ENCODE measurements at places on chromosomes 16 and 17.

GRCh38 chr17:51803161-51803560 is 355.4 kb downstream of the CA10 start:
- no peak for DNase-seq

GRCh38 chr16:53131363-53132071 is 76.7 kb downstream of the CHD9 start:
- peak; percentile 29 for DNase-seq

- DNase-seq, result no peak
Measured at GRCh38 chr17:8326511-8327302, 12.9 kb upstream of the ODF4 start.

DNA sequence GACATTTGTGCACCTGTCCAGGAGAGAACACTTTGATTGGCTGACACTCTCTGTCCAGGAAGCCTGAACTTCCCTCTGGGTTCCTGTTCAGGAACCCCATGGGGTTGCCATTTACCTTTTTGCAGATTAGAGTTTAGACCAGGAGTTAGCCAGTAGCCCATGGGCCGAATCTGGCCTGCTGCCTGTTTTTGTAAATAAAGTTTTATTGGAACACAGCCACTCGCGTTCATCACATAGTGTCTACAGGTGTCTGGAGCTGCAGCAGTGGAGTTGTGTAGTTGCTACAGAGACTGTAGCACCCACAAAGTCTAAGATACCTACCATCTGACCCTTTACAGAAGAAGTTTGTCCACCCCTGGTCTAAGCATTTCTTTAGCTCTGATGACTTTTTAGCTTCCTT is 70.9 kb downstream of the ABCC1 start:
- no peak for DNase-seq

- DNase-seq, result no peak
Measured at GRCh38 chr16:9060225-9060624, 31.2 kb upstream of the HAPSTR1 start.

- no peak for DNase-seq
Measured at GRCh38 chr16:66440970-66441369, 13.9 kb downstream of the BEAN1 start.

DNA sequence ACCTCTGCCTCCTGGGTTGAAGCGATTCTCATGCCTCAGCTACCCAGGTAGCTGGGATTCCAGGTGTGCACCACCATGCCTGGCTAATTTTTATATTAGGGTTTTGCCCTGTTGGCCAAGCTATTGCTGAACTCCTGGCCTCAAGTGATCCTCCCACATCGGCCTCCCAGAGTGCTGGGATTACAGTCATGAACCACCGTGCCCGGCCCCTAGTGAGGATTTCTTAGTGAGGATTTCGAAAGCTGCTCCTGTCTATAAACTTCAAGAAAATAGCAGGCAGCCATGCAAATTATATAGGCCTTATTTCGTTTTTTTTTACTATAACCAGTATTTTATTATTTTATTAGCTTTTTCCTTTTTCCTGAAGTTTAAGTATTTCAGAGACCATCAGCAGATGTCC is 41.6 kb downstream of the EPN2 start:
- no peak for DNase-seq

GRCh38 chr17:57356153-57356718 is 99.9 kb downstream of the MSI2 start:
- no peak for DNase-seq

DNA sequence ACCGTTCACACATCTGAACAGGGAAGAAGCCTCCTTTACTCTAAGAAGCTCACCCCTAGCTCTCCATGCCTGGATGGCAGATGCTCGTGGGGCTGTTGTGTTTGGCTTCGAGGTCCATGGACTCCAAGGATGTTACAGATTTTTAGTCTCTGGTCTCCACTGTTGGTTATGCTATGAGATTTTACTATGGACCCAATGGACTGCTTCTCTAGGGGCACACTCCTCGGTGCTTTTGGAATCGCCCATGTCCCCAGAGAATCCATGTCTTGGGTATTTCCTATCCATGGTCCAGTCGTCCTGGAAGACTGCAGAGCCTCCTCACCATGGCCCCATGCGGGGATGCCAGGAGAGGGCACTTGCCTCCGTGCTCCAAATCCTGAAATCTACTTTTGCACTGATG is 83.4 kb downstream of the KCNJ12 start:
- no peak for DNase-seq

GRCh38 chr17:2749784-2750181 is 331 bp upstream of the CCDC92B start:
- peak; percentile 28 for DNase-seq

DNA sequence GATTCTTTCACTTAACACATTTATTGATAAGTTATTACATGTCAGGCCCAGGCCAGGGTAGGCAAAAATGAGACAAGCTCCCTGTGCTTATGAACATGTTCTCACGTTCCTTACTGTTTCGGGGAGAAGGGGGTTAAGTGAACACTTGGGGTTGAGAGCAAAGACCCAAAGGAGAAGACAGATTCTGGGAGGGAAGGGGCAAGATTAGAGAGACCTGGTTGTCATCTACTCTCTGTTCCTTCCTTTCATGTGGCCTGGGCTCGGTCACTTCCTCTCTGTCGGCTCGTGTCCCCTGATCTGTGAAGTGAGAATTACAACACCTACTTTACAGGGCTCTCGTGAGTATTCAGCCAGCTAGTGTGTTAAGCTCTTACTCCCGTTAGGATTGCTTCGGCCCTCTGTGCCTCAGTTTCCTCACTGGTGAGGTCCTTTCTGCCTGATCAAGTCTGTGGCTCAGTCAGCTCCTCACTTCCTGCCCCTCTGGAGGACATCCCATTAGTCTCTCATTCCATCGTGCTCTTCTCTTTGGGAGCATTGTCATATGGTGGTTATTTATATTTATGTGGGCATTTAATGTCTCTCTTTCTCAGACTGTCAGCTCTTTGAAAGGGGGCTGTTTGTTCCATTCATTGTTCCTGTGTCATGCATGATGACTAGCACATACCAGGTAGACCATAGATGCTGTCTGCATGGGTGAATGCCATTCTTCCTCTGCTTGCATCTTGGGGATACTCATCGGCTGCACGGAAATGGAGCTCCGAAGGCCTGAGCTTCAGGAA is 38.9 kb downstream of the PLCG2 start:
- DNase-seq, result no peak

DNA sequence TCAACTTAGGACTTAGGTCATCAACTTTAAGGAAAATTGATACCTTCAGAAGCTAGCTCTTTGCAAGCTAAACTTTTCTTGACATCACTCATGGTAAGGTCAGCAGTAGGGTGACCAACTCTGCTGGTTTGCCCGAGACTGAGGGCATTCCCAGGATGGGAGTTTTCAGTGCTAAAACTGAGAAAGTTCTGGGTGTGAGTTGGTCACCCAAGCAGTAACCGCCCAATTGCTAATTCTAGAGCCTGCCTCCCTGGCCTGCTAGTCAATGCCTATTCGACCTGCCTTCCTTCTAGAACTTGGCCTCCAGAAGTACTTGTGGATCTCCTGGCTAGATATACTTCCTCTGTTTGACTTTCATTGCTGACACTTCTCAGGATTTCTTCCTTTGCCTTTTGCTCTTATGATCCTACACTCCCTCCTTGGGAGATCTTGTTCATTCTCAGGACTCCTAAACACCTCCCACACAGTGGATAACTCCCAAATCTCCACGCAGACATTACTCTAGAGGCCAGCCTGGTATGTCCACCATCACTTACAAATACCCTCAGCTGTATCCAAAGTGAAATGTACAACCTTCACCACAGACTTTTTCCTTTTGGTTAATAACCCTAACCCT is 10.5 kb upstream of the MYO18A start:
- no peak for DNase-seq

DNA sequence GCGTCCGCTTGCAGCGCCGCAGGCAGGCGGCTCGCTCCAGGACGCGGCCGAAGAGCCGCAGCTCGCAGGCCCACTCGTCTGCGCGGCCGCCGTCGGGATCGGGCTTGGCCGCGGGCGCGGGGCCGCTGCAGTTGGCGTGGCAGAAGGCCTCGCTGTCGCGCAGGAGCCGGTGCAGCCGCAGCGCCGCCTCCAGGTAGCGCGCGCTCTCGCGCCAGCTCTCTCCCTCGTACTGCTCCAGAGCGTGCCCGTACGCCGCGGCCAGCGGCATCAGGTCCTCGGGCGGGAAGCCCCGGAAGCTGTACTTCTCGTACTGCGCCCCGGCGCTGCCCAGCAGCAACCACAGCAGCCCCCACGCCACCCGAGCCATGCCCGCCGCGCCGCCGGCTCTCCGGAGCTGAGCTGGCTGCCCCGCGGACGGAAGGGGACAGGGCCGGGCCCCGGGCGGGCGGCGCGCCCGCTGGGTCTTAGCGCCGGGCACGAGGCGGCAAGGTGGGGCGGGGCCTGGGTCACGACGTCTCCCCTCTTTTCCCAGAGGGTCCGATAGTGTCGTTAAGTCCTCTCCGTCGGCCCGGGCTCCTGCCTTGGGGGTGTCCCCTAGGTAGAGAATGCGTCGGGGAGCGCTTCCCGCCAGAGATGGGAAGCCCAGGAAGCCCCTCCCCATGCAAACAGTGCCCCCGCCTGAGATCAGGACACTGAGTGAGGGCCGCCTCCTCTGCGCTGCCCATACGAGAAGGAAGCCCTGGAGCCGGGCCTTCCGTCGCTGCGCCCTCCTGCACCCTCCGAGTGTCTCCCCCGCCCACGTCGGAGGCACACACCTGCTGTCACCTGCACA is at the start of gene P3H4:
P3H4 (minus strand) TSS at position 401 of the 832 bp plus-strand sequence; CDS start at position 367, 34 bp downstream.
- peak; percentile 32 for DNase-seq

DNA sequence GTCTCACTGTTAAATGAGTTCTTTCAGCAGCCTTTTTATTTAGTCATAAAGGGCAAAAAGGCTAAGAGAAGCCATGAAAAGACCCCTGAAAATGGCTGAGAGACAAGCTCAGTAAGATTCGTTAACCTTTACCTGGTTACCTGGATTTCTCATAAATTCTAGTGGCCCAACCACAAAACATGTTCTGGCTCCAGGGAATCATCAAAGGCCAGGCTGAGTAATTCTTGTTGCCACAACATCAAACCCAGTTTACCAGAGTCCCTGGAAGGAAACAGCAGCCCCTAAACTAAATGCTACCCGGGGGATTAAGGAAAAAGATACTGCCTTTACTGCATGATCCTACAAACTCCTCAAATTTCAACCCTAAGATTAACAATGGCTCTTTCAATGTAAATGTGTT is 15.8 kb downstream of the CYTH1 start:
- no peak for DNase-seq

GRCh38 chr17:31907342-31907962 is 5.9 kb upstream of the UTP6 start:
- DNase-seq, result no peak
